ENCODE measurements at places on chromosomes 12 and 14.

GRCh38 chr12:101799774-101800173, 31.0 kb downstream of the GNPTAB start:
- DNase-seq = no peak

DNA sequence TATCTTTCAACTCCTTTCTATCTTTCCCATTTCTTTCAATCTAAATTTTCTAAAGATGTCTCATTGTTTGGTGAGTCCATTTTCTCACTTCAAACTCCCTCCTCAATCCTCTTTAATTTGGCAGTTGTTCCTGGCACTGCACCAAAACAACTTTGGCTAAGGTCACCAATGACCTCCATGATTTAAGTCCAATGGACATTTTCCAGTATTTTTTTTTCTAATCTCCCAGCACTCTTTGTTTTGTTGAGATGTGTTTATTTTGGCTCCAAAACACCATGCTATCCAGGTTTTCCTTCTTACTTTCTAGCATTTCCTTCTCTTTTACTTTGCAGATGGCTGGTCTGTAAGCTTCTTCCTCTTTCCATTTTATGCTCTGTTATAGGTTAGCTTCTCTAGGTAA, 42.5 kb upstream of the OTOGL start:
- DNase-seq = no peak

GRCh38 chr12:59600171-59600570, 4.3 kb downstream of the SLC16A7 start:
- DNase-seq = no peak

- DNase-seq = no peak
These were observed 132.6 kb downstream of the DAD1 start for GRCh38 chr14:22456421-22456820.

GRCh38 chr12:47318963-47319362, 239.2 kb upstream of the AMIGO2 start:
- DNase-seq = no peak

DNA sequence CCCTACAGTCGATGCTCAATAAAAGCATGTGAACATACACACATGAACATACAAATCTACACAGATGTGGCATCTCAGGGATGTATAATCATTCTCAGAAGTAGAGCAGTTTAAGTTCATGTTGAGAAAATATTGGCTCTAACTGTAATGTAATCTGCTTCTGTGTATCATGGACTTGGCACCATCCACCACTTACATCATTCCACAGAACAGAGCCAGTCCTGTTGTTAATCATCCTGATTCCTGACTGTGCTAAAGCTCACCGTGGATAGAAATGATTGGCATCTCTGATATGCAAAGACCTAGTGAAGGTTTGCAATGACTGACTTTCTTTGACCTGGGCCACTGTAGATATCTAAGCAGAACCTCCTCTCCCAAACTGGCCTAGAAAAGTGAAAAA, 1141.3 kb downstream of the BCL11B start:
- no peak for DNase-seq

- no peak for DNase-seq
These were observed 62.5 kb upstream of the DUSP6 start for GRCh38 chr12:89414851-89415250.

DNA sequence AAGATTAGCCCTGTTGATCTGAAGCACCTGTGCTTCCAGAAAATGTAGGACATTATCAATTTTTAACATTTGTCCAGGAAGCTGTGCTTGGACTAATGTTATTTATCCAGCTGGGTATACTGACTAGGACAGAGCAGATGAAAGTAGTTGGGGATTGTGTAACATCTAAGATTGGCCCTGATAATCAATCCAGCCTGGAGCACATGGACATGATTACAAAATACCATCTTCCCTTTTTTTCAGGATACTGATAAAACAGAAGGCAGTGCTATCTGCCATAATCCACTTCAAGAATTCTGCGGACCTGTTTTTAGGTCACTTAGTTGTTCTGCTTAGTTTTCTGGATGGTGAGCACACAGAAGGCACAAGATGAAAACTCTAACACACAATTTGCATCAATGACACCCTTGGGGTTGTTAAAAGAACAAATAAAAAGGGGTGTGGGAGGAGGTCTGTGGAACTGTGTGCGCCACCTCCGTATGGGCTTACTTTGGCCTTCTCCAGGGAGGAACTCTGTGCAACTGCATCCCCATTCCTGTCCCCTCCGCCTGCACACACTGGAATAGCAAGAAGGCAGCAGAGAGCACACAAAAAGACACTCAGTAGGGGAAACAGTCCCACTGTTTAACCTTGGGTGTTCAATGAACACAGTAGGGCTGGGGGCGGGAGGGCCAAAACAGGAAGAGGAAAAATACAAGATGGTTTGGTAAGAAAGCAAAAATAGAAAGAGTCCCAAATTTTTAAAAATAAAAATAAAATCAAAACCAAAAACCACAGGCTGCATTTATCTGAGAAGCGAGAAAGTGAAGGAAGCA, 31.1 kb upstream of the DUSP6 start:
- DNase-seq = no peak

GRCh38 chr12:129034558-129035289, 181.4 kb downstream of the GLT1D1 start:
- no peak for DNase-seq

DNA sequence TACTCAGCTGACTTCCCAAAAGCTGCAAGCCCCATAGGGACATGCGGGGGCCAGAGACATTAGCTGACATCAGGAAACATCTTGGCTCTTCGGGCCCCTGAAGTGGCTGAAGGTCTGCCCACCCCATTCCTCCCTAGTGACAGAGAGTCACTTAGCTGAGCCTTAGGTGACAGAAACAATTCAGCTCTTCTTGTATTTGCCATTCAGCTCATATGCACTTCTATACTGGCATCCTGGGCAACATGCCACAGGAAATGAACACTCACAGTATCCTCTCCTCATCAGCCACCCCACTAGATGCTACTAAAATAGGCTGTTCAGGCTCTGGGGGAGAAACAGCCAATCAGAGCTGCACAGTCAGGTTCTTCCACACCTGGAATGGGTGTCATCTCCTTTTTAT, 3.4 kb downstream of the DCTN2 start:
- no peak for DNase-seq

DNA sequence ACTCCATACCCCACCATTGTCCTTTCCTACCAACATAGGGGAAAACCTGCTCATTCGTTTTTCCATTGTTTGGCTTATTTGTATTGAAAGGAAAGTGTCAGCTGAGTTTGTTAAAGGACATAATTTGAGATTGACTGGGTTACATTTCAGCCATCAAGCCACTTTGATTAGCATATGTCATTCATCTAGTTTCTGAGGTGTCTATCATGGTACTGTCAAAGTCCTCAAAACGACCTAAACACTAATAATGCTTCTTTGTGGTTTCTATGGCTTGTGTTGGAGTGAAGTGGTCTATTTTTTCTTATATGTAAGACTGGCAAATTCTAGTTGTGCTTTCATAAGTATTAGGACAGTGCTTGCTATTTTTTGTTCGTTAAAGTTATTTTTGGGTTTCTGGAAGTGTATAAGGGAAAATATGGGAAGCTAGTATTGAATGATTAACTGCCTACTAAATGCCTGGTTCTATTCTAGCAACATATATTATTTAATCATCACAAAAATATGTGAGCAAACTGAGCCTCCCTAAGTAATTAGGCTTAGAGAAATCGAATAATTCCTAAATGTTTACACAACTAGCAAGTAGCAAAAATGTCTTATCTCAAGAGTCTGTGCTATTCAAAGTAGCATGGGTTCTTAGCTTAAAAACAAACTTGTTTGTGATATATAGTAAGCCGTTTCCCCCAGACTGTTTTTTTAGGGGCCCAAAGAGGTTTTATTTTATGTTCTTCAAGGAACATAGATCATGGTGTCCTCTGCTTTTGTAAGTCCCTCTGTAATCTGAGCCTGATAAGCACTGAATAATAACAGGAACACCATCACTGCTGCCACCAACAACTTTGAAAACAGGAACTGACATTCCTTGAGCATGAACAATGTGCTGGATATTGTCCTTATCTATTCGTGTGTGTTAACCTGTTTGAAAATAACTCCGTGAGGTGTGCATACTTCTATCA, 67.1 kb downstream of the DERA start:
- peak; percentile 38 for DNase-seq

DNA sequence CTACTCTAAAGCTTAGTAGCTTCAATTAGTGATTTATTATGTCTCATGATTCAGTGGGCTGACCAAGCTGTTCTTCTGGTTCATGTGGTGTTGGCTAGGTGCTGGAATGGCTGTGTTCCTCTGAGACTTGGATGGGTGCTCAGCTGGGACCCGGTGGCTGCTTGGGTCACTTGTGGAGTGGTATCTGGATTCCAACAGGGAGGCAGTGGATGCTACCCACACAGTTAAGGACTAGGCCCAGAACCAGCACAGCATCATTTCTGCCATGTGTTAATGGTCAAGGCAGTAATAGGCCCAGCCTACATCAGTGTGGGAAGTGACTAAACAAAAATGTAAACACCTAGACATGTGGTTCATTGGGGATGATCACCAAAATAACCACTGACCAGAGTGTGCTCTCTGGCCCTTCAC, 72.2 kb downstream of the FGD4 start:
- DNase-seq = no peak

DNA sequence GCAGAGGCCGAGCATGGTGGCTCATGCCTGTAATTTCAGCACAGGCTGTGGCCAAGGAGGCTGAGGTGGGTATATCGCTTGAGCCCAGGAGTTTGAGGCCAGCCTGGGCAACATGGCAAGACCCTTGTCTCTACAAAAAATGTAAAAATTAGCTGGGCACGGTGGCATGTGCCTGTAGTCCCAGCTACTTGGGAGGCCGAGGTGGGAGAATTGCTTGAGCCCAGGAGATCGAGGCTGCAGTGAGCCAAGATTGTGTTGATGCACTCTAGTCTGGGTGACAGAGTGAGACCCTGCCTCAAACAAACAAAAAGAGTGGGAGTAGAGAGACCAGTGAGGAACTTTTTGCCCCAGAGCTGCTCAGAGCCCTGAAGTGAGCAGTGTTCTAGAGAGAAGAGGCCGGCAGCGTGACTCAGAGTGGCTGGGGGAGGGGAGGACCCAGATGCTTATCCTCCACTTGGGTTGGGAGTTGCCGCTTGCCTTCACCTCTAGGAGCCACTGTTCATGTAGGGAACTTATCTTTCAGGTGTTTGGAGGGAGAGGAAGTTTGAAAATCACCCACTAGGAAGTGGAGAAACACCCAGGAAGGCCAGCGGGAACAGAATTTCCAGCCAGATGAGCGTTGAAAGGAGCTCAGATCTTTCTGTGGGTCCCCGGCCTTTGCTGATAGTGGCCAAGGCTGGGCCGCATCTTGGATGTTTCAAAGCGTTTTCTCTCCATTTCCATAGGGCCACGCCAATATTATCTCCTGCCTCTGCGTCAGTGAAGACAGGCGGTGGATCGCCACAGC, 15.3 kb downstream of the CFAP251 start:
- DNase-seq = peak; percentile 39

DNA sequence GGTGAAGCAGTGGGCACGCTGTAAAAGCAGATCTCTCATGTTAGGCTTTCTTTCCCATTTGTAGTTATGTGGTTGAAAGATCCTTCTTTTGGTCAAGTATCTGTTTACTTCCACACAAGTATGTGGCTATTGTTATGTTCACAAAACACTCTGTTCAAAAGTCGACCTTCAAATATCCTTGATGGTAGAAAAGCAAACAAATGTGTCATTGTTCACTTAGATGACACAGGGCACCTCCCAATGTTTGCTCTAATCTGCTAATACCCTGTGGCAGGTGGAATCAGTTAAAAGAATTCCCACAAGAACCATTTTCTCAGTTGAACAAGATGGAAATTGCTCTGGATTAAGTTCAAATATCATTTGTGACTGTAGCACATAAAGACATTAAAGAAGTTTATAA, 43.6 kb upstream of the NAA30 start:
- no peak for DNase-seq

GRCh38 chr12:14435627-14436026, 70.1 kb downstream of the ATF7IP start:
- no peak for DNase-seq

DNA sequence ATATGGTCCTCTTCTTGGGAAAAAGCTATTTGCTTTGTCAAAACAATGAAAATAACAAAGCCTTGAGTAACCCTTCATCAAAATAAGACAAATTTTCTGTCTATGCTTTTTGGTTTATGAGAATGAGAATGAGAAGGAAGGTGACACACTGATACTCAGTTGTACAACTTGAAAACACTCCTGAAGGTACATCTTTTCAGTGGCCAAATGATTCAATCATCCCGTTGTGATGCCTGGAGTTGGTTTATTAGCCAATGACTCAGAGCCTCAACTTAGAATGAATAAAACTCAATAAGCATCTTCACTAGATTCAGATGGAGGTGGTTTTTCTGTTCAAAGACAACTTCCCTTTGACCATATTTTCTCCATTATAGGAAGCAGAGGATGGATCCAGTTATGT, 7.8 kb upstream of the CALM1 start:
- DNase-seq = no peak

DNA sequence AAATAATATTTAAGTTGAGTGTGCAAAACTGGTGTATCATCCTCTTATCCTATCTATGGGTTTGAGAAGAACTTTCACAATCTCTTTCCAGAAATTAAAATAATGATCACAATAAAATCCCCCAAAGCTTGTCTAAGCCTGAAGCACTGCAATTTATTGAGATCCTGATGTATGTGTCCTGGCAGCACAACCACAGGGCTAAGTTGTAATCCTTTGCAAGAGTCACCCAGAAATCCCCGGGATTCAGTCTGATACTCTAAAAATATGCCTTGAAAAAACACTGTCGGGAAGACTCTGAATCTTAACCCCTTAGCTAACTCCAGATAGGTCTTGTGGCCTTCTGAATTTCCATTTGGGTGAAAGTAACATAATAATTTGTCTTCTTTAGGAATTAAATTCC, 40.3 kb upstream of the STXBP6 start:
- no peak for DNase-seq

GRCh38 chr12:52965337-52965731, 16.4 kb downstream of the KRT18 start:
- no peak for DNase-seq

DNA sequence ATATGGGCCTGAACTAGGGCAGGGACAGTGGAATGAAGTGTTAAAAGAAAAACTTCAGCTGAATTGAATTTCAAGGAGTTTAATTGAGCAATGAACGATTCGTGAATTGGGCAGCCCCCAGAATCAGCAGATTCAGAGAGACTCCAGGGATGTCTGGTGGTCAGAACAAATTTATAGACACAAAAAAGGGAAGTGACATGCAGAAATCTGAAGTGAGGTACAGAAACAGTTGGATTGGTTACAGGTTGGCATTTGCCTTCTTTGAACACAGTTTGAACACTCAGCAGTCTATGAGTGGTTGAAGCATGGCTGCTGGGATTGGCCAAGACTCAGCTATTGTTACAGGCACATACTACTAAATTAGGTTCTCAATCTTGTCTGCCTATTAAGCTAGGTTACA, 9.7 kb upstream of the TBPL2 start:
- no peak for DNase-seq

GRCh38 chr12:49026101-49026500, 7.5 kb upstream of the PRKAG1 start:
- DNase-seq = no peak

- DNase-seq = no peak
These were observed 16.2 kb downstream of the ZDHHC22 start for GRCh38 chr14:77125281-77125801.

GRCh38 chr12:117818400-117818799, 150.4 kb downstream of the KSR2 start:
- DNase-seq = no peak

- DNase-seq = no peak
These were observed 1918.5 kb upstream of the FLRT2 start for GRCh38 chr14:83611491-83611890.

Measured in HTR-8/SVneo (cell line).